ENCODE measurements at places on chromosomes 7 and 10. TPM values are rescaled to one million over a fixed set of nuclear protein-coding genes. Genes with fewer than 3 reads are reported as not detected.

GRCh38 chr7:94406696-94407095, 12.0 kb downstream of the COL1A2 start:
- no peak for DNase-seq

The PALD1 gene
- total RNA-seq = 0.20 TPM

DNA sequence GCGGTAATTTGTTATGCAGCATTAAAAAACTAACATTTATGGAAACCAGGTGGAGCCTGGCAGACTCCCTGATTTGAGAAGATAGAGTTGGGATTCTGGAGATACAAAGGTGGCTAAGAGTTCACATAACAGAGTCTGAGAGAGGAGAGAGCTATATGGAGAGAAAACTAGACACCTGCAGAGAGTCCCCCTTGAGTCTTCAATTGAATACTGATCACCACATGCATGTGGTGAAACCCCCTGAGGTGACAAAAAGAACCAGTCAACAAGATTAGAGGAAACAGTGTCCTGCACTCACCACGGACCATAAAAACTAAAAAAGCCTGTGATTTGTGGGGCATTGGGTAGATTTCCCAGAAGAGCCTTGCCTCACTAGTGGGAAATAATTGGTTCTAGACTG, 10.1 kb downstream of the GIMAP2 start:
- no peak for DNase-seq

DNA sequence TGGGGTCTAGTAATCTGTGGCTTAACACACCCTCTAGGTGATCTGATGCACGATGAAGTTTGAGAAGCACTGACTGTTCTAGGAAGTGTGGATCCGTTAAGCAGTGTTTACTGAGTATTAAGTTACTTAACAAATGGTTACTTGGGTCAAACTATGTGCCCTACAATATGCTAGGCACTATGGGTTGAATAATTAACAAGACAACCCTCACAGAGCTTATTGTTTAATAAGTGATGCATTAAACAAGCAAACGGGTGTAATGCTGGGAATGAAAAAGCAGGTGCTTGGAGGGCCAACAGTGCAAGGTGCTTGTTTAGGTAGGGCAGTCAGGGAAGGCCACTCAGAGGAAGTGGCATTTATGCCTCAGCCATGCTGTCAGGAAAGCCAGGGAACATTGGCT, 378.0 kb upstream of the PODXL start:
- DNase-seq = no peak
